ENCODE measurements at places on chromosomes 5 and 9.

- DNase-seq, result no peak
These were observed 2.0 kb upstream of the EBF1 start for GRCh38 chr5:159101685-159102084.

- no peak for DNase-seq
These were observed 21.6 kb downstream of the BTNL9 start for GRCh38 chr5:181061645-181062044.

DNA sequence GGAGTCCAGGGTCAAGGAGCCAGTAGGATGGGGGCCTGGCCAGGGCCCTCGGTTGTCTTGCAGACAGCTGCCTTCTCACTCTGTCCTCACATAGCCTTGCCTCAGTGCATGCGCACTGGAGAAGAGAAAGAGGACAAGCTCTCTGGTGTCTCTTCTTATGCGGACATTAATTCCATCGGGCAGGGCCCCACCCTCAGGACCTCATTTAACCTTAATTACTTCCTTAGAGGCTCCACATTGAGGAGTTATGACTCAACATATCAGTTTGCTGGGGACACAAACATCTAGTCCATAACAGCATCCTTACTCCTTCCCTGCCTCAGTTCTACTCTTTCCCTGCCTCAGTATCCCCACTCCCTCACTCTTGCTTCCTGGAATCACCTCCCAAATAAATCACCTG lies 78.4 kb downstream of the FRMD3 start:
- DNase-seq, result no peak

DNA sequence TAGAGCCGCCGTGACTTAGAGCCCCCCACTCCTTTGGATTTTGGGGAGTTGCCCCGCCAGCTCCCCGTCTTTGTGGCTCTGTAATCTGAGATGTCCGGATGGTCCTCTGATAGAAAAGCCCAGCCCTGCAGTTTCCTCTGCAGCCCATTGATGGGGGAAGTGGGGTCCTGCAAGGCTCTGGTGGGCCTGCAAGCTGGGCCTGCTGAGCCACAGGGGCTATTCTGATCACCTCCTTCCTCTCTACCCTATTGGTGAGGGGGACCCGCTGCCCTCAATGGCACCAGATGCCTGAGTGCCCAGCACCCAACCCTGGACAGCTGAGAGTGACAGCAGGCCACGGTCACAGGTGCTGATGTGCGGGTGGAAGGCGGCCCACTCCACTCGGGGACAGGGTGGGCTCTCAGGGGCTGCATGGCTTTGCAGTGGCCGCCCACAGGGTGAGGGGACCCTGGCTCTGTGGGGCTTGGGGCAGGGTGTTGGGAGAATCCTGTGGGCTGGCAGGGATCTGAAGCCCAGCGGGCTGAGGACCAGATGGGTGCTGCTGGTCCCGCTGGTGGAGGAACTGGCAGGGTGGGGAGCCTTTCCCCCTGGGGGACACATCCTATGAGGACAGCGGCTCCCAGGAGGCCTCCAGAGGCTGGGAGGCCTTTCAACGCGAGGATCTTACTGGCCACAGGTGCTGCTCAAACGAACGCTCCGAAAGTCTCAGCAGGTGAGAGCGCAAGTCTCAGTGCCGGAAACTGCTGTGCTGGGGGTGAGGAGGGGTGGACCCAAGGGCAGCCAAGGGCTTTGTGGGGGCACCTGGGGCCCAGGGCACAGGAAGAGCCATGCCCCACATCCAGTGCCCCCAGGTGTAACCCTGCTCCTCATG lies 30.0 kb upstream of the LPCAT1 start:
- no peak for DNase-seq

All from activated naive CD8-positive, alpha-beta T cell treated with anti-CD3 and anti-CD28 coated beads, Interleukin-2, amount 50 U/mL, for 24 hours (primary cell).